Mesothelial cell of epicardium (in vitro differentiated cells): ENCODE measurements at places on chromosomes 4 and X.

DNA sequence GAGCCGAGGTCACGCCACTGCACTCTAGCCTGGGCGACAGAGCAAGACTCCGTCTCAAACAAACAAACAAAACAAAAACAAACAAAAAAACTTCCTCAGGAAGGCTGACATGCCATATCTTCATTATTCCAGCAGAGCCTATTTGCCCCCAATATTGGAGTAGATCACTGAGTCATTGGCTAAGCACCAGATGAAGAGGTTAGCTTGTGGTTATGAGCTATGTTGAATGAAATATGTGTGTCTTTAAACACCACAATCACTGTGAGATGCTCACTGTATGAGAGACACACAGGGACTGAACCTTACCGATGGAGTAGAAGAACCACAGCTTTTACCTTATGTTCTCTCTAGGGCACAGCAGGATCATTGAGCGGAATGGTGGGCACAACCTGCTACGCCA lies 122.1 kb upstream of the EOLA2 start:
- no peak for DNase-seq

GRCh38 chr4:54818481-54818880 lies 160.7 kb downstream of the KIT start:
- DNase-seq = no peak

DNA sequence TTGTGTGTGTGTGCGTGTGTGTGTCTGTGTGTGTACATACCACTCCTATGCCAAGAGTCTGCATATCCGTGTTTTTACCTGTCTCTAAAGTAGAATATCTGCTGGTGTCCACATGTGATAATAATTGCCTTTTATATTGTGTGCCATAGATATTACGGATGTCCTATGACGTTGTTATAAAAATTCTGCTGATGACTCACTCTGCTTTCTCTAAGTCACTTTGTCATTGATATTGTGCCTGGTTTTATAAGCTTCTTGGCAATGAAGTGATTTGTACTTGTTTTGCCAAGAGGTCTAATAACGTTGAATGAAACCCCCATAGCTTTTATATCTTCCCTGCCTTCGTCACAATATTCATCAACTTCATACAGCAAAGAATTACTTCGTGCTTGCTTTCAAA lies 102.6 kb upstream of the C1GALT1C1 start:
- DNase-seq = no peak

- no peak for DNase-seq
Measured at GRCh38 chrX:117973110-117973807, 143.4 kb downstream of the KLHL13 start.

- no peak for DNase-seq
Measured at GRCh38 chr4:158397781-158398180, 123.9 kb upstream of the RXFP1 start.
